ENCODE measurements at places on chromosomes 5 and 9. TPM values are rescaled to one million over a fixed set of nuclear protein-coding genes. Genes with fewer than 3 reads are reported as not detected.

The SH3RF2 gene
- total RNA-seq, result 4.5 TPM

The GOLPH3 gene
- total RNA-seq, result 92.0 TPM

The FAM219A gene
- total RNA-seq, result 43.9 TPM

The PCDHGA2 gene
- 10.6 TPM for total RNA-seq

The ADAMTS13 gene
- total RNA-seq, result 3.6 TPM

The LHFPL2 gene
- 43.1 TPM for total RNA-seq

The LECT2 gene
- total RNA-seq, result not detected

The FUT7 gene
- 0.27 TPM for total RNA-seq

The FAM221B gene
- total RNA-seq, result not detected

The ALDH1A1 gene
- 118 TPM for total RNA-seq

Measured in aorta (tissue), 5 donors.